ENCODE measurements at places on chromosomes 7 and 10.

DNA sequence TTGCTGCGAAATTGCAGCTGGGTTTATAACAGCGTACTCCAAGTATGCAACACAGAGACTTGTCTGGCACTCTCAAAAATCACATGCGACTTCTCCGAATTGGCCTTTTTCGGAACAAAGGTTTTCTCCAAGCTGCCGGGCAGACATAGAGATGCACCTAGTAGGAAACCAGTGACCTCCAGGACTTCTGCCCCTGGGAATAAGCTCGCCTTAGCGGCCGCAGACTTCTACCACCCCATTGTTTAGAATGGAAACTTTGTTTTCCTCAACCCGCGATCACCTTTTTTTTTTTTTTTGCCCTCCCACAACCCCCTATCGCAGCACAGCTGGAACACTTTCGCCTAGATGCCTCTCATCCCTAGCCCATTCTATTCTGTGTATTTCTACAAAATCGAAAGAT, 4.9 kb upstream of the HOXA10 start:
- no peak for DNase-seq

- no peak for DNase-seq
Observed at GRCh38 chr7:3806516-3806915, 505.5 kb downstream of the SDK1 start.

GRCh38 chr10:74898201-74898976, 72.0 kb downstream of the KAT6B start:
- no peak for DNase-seq

- DNase-seq = no peak
Observed at GRCh38 chr7:106050746-106051117, 61.4 kb downstream of the SYPL1 start.

DNA sequence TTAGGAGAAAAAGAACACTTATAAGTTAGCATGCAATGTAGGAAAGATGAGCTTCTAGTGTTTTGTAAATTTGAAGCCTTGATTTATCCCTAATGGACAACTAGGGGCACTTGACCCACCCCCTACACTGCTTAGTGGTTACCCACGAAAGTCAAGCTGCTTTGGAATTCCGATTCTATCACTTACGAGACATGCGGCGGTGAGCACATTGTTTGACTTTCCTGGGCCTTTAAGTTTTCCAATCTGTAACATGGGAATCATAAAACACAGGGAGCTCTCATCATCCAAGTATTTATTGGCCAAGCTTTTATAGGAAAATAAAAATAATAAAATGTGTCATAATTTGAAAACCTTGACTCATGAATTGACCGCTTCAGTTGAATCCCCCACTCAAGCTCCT, 78.7 kb upstream of the PDK4 start:
- DNase-seq = no peak

- no peak for DNase-seq
Observed at GRCh38 chr10:97577701-97578100, 5.1 kb downstream of the ANKRD2 start.

GRCh38 chr7:51783241-51783640, 466.6 kb upstream of the COBL start:
- no peak for DNase-seq

- DNase-seq = no peak
Observed at GRCh38 chr7:155897758-155898386, 85.6 kb upstream of the SHH start.

- no peak for DNase-seq
Observed at GRCh38 chr10:132666705-132667341, 119.1 kb downstream of the NKX6-2 start.

- no peak for DNase-seq
Observed at GRCh38 chr10:124279882-124280281, 138.8 kb downstream of the OAT start.

Data from AG09309 (cell line).